NCI-H1694 treated with DMSO at 0.1 percent for 48 hours (cell line): ENCODE measurements at places on chromosomes 1 and 21.

GRCh38 chr1:212286556-212287131, 1.4 kb downstream of the PPP2R5A start:
- DNase-seq, result no peak

- DNase-seq, result no peak
Observed at GRCh38 chr1:13783551-13783950, 83.6 kb downstream of the PRDM2 start.

DNA sequence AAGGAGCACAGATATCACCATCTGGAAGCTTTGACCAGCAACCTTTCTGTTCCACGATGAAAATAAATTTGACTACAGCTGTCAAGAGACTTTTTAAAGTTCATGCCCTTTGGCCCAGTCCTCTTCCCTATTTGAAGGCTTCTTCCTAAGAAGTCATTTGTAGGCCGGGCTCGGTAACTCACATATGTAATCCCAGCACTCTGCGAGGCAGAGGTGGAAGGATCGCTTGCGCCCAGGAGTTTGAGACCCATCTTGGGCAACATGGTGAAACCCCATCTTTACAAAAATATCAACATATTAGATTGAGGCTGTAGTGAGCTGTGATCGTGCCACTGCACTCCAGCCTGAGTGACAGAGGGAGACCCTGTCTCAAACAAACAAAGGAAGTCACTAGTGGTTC, 58.3 kb upstream of the IFFO2 start:
- no peak for DNase-seq

DNA sequence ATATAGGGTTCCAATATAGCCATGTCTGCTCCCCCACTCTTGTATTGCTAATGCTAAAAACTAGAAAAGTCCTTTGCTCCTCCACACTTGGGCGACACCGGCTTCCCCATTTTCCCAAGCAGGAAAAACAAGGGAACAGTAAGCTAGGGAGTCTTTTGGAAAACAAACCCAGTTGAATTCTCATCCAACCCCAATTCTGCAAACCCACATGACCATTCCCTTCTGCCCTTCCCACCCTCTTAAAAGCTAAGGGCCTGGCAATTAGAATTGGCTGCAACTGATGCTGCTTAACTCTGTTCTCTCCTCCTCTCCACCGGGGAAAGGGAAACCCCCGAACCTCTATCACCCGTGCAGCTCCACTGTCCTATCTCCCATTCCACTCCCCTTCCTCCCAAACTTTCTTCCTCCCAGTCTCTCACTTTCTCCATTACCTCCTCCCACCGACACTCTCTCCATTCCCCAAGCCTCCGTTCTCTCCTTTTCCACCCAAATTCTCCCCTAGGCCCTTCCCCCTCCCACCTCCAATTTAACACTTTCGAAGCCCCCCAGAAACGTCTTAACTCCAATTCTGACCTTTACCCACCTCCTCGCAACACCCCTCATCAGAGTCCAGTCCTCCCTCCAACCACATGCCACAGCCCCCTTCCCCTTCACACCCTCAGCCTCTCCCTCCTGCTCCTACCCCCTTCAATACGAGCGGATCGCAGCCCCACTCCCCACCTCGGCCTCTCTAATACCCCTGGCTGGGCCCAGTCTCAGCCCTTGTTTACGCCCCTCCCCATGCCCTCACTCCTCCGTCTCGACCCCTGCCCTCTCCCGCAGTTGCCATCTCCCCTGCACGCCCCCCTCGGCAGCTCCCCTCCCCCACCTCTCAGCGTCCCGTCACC, 701 bp downstream of the DEDD start:
- DNase-seq, result peak; percentile 49

GRCh38 chr1:150268340-150268704, 494 bp downstream of the APH1A start:
- no peak for DNase-seq

DNA sequence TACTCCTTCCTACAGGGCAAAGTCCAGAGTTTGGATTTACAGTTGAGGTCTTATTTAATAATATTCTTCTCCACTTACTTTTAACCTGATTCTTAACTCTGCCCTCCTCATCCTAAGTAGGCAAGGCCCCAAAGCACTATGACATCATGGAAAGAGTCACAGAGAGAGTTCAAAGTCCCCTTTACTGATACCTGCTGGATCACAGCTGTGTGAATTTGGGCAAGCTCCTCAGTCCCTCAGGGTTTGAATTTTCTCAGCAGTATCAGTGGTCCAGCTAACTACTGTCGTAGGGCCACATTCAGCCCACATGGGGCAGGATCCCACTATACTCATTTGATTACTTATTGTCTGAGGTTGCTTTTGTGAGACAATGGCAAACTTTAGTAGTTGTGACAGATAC, 16.0 kb downstream of the TYW3 start:
- no peak for DNase-seq

DNA sequence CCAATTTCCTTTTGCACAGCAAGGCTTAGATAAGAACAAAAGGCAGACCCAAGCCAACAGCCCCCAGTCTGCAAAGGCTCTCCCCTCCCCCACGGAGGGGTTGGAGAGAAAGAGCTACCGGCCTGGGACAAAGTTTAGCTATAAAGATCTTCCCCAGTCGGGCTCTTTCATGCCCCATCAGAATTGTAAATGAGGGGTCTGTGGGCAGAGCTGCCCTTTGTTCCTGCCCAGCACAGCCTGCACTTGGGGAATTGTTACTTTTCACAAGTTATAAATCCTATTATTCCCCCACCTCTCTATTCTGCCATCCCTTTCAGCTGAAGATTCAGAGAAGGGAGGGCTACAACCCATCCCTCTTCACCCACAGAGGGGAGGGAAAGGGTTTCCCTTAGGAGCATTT, 3.5 kb downstream of the MYCL start:
- no peak for DNase-seq

DNA sequence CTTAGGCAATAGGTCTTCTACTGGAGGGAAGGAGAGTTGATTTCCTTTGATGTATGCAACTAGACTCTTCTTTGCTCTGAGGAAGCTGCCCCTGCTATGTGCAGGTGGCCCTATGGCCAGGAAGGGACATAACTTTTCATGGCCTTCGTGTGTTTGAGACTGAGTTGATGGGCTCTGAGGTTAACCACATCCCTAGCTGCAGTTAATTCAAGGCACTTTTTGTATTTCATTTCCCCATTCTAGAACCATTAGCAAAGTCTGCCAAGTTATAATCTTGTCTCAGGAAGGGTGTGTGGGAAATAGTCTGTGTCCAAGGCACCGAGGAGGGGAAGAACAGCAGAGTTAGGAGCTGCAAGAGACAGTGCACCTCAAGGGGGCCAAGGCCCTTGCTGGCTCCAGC, 2.5 kb downstream of the FCRL4 start:
- no peak for DNase-seq

DNA sequence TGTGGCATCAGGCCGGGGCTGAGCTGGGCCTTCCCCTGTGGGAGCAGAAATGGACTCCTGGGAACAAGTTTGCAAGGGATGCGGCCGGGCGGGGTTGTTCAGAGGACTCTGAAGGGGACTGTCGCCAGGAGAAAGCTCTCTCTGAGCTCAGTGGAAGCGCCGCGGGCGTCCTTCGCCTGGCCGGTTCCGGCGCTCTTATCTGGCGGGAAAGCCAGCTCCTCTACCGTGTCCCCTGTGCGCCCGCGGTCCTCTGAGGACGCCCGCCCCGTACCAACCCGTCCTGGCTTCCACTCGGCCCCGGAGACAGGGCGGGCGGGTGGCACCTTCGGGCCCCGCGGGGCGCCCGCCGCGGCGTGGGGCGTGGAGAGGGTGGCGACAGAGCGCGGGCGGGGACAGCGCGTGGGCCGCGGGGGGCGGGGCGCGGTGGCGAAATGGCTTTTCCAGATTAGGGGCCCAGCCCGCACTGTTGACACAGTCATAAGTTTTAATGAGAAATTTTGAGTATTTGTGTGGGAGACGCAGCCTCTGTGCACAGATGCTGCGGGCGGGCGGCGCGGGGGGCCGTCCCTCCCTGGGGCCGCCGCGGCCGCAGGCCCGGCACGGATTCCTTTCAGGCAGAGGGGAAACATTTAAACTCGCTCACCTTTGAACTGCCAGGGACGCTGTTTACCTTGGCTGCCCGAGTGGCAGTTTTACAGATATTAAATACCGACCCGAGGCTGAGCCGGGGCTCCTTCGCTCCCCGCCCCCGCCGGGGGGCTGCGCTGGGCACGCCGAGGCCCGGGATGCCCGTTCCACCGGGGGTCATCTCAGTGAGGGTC, 70.2 kb downstream of the FOXD2 start:
- DNase-seq, result no peak

DNA sequence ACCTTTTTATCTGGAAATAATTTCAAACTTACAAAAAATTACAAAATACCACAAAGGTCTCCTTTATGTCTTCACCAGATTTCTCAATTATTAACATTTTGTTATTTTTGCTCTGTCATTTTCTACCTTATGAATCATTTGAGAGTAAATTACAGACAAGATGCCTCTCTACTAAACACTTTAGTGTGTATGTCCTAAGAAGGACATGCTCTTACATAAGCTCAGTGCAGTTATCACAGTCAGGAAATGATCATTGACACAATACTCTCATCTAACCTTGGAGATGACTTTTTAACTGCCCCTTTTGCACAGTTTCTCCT, 378.9 kb upstream of the RUNX1 start:
- DNase-seq, result no peak
